ENCODE measurements at places on chromosomes 2 and 18.

GRCh38 chr2:226581661-226582060 lies 218.0 kb downstream of the IRS1 start:
- no peak for DNase-seq

DNA sequence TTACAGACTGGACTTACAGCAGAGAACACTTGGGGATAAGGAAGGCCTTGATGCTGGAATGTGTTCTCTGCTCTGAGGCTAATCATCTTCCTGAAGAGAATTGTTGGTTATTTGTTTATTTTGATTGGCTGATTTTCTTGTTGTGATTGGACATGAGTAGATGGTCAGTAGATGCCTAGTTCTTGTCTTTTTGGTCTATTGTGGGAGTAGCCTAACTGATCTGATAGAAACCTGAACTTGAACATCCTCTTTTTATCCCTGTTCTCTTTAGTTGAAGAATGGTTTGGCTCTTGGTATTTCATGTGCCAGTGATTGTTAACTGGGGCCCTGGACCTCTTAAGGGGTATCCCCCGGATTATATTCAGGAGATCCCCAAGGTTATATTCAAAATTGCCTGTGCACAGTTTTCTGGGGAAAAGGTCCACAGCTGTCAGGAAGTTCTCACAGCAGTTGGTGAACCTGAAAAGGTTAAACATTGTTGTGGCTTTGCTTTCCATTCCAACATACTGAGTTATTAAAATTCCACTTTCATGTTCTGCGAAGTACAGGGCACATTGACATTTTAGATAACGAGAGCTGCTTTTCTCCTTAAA lies 13.6 kb downstream of the TWSG1 start:
- DNase-seq: no peak

DNA sequence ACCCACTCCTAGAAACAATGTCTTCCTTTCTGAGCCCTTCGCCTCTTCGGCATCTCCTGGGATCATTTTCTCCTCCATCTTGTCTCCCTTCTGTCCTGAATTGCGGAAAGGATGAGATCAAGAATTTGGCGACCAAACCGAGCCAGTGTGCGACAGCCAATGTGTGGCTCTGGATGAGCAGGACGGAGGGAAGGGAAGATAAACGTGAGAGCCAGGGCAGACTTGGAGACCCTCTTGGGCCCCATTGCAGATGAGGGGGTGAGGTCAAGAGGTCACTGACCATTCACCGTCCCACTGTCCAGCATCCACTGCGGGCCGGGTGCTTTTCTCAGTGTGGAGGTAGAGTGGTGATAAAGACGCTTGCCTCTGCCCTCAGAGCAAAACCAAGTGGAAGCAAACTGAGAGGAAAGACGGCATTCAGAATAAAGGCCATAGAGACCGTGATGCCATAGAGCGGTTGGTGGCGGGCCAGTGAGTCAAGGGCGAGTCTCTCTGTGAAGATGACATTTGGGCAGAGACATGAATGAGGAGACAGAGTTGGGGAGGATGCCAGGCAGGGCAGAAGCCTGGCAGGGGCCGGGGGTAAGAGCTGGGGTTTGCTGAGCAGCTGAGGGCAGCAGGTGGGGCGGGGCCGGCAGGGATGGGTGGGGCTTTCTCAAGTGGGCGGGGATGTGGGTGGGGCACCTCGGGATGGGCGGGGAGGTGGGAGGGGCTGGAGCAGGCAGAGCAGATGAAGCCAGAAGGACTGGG lies 55.6 kb downstream of the ACAA2 start:
- no peak for DNase-seq

GRCh38 chr18:74914648-74915047 lies 294.3 kb downstream of the PTGR3 start:
- DNase-seq: no peak

DNA sequence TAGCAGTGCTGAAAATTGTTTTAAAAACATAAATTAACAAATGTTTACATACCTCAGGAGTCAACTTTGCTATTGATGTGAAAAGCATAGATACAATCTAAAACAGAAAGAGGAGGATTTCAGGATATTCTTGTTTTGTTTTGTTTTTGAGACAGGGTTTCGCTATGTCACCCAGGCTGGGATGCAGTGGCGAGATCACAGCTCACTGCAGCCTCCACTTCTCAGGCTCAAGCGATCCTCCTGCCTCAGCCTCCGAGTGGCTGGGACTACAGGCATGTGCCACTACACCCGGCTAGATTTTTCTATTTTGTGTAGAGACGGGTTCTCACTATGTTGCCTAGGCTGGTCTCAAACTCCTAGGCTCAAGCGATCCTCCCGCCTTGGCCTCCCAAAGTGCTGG lies 60.6 kb downstream of the C2orf74 start:
- no peak for DNase-seq

DNA sequence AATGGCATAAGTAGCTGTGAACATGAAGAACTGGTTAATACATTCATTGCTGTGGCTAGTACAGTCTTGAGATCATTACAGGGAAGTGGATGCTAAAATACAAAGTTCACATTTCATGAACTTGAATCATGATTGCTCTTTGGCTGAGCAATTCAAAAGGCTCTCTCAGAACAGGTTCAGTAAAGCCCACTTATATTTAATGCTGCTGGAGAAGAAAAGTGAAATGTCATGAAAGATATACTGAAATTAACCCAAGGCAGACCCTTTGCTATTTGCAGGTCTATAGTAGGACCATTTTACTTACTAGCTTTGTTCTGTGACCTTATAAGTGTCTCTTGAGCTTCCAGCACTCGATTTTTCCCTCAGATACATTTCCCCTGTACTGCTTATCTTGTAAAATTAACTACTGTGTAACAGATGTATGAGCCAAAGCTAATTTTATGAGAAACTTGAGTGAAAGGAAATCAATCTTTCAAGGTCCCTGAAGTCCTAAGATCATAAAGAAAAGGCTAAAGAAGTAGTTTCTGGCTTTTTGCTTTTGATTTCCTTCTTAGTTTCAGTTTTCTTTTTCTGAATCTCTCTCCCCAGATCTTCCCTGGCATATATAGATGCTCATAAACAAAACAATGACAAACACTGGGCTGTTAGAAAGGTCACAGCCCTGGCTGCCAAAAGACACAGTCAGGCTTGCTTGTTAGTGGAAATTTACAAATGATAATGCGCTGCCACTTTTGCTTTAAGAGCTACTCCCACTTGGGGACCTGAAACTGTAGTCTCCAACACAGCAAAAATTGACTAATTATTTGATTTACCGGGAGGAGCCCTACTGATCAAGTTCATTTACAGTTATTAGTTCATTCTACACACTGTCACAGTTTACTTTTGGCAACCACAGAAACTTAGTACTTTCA lies 132.7 kb upstream of the XPO1 start:
- DNase-seq: no peak

DNA sequence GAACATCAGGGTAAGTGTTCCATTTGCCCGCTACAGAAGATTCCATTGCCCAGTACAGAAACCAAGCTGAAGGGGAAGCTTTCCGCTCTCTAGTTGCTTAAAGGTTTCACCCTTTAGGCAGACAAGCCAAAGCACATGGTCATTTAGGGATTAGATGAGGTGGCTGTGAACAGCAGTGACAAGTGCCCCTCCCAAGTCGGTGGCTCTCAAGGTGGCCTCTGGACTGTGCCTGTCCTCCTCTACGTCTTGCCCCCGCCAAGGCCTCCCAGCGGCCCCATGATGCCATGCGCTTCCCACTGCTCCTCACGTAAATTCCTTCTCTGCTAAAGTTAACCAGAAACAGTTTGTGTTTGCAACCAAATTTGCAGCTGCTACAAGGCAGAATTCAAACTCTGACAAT lies 24.2 kb upstream of the PTPN4 start:
- no peak for DNase-seq

GRCh38 chr2:725468-725867 lies 48.3 kb upstream of the TMEM18 start:
- no peak for DNase-seq

GRCh38 chr2:151730262-151730975 lies 3.9 kb downstream of the NEB start:
- DNase-seq: no peak

GRCh38 chr2:105571445-105571987 lies 172.7 kb upstream of the FHL2 start:
- no peak for DNase-seq

All from stimulated activated CD8-positive, alpha-beta memory T cell treated with anti-CD3 and anti-CD28 coated beads, Interleukin-7, amount 100 ng/mL, for 1 hour (primary cell).